Fibroblast of skin of right biceps (primary cell): ENCODE measurements at places on chromosomes 3 and 15.

- DNase-seq, result no peak
These were observed 102.1 kb downstream of the MRPL46 start for GRCh38 chr15:88365124-88365523.

DNA sequence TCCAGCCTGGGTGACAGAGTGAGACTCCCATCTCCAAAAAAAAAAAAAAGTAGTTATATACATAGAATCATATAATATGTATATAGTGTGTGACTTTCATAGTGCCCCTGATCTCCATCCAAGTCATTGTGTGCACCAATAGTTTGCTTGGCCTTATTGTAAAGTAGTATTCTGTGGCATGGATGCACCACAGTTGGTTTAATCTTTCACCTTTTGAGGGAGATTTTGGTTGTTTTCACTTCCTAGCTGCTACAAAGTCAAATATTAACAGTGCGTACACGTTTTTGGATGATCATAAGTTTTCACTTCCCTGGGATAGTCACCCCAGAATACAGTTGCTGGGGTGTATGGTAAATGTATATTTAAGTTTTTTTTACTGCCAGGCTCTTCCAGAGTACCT is 162.8 kb downstream of the PTPRG start:
- no peak for DNase-seq

DNA sequence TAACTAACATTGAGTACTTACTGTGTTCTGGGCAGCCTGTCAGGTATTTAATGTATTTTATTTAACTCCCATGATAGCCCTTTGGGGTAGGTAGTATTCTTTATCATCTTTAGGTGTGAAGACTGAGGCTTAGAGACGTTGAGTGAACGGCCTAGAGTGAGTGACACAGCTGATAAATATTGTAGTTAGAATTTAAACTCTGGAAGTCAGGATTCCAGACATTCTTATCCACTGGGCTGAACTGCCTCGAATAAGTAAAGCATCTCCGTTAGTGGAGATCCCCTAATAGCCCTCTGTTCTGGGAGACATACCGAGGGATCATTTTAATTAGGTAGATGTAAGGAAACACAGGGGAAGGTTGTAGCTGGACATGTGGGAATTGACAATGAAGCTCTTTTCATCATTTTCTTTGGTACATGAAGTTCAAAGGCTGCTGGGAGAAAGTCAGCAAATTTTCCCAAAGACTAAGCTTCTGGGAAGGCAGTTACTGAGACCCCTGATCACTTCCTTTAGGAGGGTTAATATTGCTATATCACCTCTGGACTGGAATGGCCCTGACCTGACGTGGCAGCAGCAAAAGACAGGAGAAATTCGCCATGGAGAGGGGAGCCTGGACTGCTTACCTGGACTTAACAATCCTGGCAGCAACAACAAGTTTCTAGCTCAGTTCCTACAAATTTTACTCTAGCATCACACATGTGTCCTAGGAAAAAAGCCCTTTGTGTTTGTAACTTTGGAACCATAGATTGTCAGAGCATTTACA is 11.7 kb upstream of the PDCD6IP start:
- peak; percentile 44 for DNase-seq

DNA sequence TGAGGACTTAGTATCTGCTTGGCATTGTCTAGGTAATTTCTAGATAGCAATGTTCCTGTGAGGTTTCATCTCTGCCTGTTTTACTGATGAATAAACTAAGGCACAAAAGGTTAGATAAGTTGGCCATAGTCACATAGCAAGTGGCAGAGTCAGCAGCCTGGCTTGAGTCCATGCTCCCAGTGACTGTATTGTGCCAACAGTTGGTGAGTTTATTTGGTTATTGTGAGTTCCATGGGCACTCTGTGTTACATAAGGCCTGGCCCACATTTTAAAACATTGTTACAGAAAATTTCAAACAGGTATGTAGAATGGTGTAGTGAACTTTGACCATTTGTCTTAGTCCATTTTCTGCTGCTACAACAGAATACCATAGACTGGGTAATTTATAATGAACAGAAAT is 15.2 kb downstream of the MCM2 start:
- DNase-seq, result no peak

DNA sequence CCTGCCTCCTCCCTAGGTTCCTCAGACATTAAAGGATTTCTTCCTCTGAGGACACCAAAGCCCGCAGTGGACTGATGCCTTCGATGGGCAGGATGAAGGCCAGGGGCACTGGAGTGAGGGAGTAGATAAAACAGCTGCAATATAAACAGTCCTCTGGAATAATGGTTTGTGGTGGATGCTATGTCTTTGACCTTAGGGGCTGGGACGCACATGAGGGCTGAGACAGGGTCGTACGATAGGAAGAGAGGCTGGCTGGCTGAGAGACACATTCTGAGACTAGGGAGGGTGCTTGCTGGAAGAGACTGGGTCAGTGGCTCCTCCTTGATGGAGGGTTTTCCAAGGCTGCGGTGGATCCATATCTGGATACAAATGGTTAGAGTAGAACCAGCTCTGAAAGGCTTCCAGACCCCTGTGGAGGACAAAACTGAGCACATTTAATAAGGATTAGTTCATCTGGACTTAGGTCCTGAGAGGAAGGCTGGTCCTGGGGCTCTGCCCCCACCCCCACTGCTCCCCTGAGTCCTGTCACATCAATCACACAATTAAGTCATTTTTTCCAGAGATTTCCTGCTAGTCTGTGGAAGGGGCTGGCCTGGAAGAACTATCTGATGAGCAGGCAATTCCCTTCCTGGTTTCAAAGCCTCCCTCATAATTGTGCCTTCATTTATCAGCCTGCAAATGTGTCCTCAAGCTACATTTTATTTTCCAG is 15.8 kb downstream of the TBC1D21 start:
- DNase-seq, result no peak

GRCh38 chr3:195180490-195181112 is 90.4 kb downstream of the XXYLT1 start:
- no peak for DNase-seq

DNA sequence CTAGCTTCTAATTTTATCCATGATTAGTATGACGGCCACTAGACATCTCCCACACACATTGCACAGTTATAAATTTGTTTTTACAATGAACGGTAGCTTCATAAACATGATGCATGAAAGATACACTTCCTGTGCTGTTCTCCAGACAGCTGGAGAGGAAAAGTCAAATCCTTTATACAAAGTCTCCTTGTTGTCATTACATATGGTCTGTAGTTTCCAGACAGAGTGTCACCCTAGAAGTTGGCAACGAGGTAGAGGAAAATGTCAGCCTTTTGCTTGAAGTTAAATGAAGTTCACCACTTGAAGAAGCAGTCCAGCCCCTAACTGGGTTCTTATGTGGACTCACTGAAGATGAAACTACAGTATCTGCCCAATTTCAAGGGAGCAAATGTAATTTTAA is 253.0 kb upstream of the P2RY1 start:
- DNase-seq, result no peak

GRCh38 chr3:38598791-38599190 is 50.7 kb downstream of the SCN5A start:
- no peak for DNase-seq

GRCh38 chr3:26799679-26800317 is 177.2 kb downstream of the LRRC3B start:
- DNase-seq, result no peak

DNA sequence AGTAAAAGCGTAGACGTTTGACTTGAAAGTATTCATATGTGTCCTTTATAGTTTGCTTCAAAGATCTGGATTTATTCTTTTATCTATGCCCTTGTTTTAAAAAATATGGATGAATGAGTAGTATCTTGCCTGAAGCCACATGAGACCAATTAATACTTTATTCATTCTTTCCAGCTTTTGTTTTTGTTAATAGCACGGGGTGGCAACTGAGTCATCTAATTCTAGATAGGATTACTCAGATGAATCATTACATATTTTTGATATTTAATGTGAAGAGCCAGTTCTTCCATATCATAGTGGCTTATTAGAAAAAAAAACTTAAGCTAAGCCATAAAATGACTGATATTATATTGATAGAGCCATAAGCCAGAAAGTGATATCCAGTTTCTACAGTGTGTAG is 121.9 kb downstream of the BBX start:
- peak; percentile 59 for DNase-seq

DNA sequence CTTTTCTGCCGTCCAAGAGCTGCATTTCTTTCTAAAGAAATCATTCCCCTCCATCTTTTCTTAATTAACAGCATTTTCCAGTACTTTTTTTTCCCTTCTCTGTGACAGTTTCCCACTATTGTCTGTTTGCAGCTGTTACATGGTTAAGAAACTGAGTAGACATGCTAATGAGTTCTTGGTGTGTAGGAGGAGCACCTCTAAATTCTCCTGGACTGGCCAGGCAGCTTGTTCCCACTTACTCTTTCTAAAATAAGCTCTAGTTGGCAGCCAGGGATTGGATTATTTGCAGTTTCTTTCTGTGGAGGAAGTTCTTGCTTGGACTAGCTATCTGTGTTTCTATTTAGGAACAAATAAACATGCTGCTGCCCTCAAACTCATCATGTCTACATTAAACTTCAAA is 235.1 kb upstream of the GAP43 start:
- DNase-seq, result peak; percentile 11

DNA sequence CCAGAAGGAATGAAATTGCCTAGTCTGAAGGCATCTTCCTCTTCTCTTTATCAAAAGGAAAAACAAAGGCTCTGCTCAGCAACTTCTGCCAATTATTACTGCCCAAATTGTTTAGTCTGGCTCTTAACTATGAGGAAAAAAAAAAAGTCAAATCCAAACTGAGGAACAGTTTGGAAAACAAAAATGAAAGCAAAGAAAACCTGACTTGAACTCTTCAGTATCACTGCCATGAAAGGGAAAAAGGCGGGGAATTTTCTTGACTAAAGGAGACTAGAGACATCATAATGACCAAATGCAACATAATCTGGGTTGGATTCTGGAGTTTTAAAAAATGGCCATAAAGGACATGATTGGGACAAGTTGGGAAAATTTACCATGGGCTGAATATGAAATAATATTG is 156.3 kb downstream of the STT3B start:
- DNase-seq, result no peak

DNA sequence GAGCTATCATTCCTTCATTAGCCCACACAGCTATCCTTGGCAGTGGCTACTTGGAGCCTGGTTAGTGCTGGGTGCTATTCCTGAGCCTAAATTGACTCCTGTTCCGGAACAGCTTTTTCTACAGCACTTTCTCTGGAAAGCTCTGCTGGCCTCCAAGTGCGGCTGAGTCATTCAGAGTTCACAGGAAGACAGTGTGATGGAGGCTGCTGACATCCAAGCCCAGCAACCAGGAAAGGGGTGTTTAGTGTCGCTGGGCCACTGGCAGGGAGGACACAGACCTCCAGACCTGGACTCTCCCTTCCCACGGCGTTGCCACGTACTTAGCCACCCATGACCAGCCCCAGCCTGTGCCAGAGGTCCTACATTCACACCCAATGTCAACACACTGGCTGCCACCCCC is 28.7 kb downstream of the CACNA2D2 start:
- peak; percentile 41 for DNase-seq

- DNase-seq, result no peak
These were observed 53.1 kb upstream of the PRR23E start for GRCh38 chr3:127139601-127140500.

DNA sequence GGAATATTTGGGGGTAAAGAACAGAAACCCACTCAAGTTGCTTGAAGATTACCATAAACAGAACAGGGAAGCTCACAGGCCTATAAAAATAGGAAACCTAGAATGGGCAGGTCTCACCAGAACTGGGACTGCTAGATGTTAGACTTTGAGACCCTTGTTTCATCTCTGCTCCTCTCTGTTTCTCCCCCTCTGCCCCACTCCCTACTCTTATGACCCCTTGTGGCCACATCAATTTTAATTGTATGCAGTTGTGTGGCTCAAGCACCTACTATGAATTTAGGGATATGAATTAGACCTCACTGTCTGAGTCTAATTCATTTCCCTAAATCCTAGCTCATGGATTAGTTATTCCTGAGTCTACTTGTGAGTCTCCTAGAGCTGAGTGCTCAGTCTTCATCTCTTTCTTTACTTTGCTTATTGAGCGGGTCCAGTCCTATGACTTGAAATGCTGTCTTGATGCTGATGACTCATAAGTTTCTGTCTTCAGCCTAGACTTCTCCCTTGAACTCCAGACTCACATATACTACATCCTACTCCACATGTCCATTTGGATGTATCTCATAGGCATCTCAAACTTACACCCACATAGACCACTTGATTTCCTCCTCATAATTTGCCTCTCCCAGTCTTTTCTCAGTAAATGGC is 78.7 kb downstream of the ITPR1 start:
- DNase-seq, result no peak

- peak; percentile 79 for DNase-seq
These were observed 15.9 kb downstream of the RPLP1 start for GRCh38 chr15:69468241-69469121.

DNA sequence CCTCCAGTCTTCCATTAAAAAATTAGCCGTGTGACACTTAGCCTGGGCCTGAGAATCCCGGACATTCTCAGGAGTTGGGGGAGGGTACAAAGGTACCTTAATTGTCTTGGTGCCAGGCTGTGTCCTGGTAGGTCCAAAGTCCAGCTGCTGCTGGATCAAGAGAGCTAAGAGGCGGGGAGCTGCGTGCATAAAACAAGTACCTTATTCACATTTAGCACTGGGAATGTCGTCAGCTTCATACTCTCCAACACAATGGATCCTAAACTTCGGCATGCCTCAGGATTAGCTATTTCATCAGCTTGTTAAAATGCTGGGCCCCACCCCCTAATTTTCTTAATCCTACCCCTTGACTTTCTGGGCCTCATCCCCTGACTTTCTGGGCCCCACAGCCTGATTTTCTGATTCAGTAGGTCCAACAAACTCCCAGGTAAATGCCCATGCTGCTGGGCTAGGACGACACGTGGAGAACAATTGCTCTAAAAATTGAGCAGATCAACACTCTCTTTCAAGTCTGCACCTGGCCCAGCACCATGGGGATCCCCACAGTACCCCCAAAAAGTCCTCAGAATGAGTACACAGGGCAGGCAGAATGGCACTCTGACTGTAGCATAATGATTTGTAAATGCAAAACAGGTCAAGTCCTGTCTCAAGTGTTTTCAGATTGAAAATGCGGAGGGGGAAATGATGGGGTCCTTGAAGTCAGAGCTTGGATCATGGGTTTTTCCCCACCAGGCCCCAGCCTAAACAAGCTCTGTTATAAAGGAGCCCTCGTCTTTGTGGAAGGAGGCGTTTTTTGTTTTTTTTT is 5.6 kb upstream of the AEN start:
- no peak for DNase-seq

- DNase-seq, result no peak
These were observed 60.3 kb downstream of the TGFBR2 start for GRCh38 chr3:30666572-30667279.

DNA sequence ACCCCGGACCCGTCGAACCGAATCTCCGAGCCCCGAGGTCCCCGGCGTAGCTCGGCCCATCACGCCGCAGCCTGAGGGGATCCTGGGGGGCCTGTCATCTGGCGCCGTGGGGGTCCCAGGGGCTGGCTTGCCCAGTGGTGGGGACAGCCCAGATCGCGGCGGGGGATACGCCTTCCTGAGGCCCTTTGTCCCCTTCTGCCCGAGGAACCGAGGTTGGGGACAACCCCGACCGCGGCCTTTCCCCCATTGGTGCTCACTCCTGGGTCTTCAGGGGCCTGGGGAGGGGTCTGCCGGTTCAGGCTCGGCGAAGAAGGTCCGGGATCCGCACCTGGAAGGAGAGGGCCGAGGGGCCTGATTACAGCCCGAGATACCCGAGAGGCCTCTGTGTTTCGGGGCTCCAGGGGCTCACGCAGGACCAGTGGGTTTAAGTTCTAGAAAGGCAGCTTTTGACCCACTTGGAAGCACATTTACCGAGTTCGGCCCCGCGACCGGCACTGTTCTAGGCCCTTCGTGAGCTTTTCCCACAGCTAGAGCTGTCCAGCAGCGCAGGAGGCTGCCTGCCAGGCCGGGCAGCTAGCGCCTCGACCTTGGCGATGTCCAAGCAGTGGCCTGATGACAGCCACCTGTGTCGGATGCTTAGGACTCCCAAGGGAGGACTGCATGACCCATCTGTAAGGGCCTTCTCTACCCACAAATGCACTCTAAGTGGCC is 504 bp downstream of the ABHD2 start:
- no peak for DNase-seq
